ENCODE measurements at places on chromosomes 4 and X.

- DNase-seq, result no peak
These were observed 17.9 kb downstream of the UBE2K start for GRCh38 chr4:39715788-39716187.

- no peak for DNase-seq
These were observed 69.6 kb downstream of the FGFBP1 start for GRCh38 chr4:15868826-15869413.

GRCh38 chr4:183448436-183448835 is 4.0 kb downstream of the CDKN2AIP start:
- no peak for DNase-seq

GRCh38 chr4:80809039-80809729 is 221.3 kb upstream of the BMP3 start:
- DNase-seq, result no peak

GRCh38 chr4:169079942-169080827 is 70.1 kb upstream of the CBR4 start:
- no peak for DNase-seq

DNA sequence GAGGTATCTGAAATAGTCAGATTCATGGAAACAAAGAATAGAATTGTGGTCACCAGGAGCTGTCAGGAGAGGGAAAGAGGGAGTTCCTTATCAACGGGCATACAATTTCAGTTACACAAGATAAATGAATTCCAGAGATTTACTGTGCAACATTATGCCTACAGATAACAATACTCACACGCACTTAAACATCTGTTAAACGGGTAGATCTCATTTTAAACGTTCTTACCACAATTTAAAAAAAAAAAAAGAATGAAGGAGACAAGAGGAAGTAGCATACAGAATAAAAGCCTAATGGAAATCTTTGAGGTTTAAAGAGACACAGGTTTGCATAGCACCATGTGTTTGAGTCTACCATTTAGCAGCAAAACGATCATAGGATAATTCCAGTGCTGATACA is 298.0 kb downstream of the DKK2 start:
- no peak for DNase-seq

DNA sequence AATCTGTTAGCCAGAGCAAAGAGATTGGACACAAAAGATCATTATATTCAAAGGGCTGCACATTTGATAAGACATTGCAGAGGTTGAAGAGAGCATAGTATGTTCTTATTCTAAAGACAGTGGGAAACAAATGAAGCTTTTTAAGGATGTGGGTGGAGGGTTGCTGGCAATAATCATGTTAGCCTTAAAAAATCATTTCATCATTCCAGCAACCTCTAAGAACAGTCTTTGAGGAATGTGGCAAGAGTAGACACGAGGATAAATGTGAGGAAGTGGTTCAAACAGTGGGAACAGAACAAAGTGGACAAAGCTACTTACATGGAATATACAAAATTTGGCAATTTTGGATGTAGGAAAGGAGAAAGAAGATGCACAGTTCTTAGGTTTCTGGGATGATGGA is 167.3 kb upstream of the SPRY1 start:
- no peak for DNase-seq

GRCh38 chr4:84224522-84224921 is 274.6 kb downstream of the NKX6-1 start:
- no peak for DNase-seq

GRCh38 chr4:45578874-45579273 is 545.0 kb downstream of the GABRG1 start:
- no peak for DNase-seq

DNA sequence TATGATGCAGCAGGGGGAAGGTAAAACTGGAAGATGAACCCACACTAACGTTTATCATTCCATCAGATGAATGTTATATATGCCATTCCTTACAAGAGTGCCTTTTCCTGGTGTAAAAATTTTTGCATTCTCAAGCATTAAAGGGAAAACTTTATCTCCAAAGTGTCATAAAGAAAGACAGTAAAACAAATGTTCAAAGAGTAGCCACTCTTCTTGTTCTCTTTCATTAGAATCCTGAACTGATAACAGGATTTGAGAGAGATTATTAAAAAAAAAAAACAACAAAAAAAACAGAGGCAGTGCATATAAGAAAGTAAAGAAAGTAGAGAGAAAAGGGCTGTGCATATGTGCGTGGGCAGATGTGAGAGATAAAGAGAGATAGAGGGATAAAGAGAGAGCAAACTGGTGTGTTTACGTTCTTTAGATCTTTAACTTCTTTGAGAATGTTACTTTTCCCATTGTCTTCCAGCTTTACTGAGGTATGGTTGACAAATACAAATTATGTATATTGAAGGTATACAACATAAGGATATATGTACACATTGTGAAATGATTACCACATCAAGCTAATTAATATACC is 275.4 kb downstream of the HS3ST1 start:
- DNase-seq, result no peak

GRCh38 chr4:69835766-69836165 is 24.2 kb downstream of the SULT1E1 start:
- no peak for DNase-seq

GRCh38 chr4:7425124-7425523 is 9.6 kb downstream of the PSAPL1 start:
- DNase-seq, result no peak

DNA sequence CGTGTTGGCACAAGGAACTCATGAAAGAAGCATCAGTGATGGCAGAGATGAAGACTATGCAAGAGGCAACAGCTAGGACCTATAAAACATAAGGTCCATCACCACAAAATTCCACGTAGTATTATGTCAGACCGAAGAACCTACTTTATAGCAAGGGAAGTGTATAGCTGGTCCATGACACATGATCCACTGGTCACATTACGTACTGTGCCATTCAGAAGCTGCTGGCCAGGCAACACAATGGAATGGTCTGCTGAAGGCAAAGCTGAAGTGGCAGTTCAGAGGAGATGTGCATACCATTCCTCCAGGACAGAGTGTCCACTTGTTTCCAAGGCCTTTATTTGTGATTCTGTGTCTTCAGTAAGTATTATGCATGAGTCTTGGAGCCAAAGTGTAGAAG is 215.5 kb upstream of the UGT8 start:
- DNase-seq, result no peak

GRCh38 chr4:183722731-183723560 is 63.9 kb downstream of the TRAPPC11 start:
- DNase-seq, result peak; percentile 23

GRCh38 chrX:23662187-23662586 is 5.1 kb upstream of the PRDX4 start:
- no peak for DNase-seq

DNA sequence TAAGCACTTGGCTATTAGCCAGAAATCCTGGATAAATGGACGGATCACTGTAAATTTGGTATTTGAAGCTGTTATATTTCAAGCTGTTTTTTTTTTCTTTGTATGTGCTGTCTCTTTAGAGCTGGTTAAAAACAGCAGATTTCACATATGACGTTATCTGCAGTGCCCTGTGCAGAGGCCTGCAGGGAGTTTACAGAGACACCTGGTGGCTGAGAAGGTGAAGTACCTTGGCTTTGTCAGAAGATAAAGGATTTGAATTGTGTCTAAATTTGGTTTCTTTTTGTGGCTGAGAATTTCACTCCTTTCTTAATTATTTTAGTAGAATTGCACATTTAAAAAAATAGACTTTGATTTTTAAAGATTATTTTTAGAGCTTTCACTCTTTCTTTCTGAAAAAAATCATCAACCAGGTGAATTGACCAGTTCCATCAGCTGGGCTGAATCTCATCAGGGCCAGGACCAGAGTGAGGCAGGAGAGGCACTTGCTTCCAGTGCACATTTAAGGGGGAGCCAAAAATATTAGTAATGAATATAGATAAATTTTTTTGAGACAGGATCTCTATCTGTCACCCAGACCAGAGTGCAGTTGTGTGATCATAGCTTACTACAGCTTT is 9.6 kb upstream of the CHRNA9 start:
- peak; percentile 36 for DNase-seq

DNA sequence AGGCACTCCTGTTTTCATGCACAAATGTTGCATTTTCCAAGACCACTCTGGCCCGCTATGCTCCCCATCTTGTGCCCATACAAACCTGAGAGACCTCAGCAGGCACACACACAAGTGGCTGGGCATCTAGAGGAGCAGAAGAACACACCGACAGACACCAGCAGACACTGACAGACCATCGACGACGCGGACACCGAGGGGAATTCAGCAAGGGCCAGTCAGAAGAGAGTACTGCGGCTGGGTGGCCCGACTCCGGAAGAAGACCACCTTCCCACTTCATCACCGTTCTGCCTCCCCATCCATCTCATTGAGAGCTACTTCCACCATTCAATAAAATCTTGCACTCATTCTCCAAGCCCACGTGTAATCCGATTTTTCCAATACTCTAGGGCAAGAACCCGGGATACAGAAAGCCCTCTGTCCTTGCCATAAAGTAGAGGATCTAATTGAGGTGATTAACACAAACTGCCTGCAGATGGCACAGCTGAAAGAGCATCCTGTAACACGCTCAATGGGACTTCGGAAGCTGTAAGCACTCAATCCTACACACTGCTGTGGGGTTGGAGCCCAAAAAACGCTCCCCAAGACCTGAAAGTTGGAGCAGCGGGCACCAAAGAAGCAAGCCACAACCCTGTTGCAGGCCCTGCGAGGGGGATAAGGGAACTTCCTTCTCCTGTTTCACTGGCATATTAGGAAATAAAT is 780.9 kb downstream of the ARAP2 start:
- no peak for DNase-seq

DNA sequence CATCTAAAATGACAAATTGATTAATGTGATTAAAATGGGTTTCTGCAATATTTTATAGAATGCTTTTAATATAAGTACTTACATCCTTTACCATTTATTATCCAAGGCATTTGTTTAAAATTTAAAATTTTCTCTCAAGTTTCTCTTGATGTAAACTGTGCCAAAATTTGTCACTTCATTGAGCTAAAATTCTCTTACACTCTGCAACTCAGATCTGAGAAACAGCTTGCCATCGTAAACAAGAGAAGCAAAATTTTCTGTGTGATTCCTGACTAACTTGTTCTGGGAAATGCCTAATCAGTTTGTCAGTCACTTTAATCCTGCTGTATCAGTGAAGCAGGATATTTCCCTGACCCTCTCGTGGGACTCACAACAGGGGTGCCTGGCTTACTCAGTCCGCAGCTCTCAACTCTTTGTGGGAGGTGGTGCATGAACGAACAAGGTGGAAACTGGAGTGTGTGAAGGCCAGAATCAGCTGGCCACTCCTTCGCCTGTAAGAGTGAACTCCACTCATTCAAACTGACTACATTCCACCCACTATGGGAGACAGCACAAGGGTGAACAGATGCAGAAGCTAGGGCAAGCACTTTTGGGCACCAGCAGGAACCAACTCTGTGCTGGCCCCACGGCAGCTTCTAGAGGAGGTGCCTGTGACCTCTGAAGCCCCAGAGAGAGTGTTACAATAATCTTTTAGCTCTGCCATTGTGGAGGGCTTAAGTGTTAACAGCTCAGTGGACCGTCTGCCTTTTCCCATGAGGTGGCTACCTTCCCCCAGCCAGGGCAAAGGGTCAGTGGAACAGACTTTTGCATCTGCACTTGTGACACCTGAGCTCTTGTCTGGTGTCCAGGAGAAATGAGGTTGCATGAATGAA is 349.4 kb downstream of the FAT4 start:
- no peak for DNase-seq

GRCh38 chr4:74317616-74318246 is 9.5 kb downstream of the EPGN start:
- no peak for DNase-seq
